ENCODE measurements at places on chromosomes 3 and 15. TPM values are rescaled to one million over a fixed set of nuclear protein-coding genes. Genes with fewer than 3 reads are reported as not detected.

The NRROS gene
- total RNA-seq: 1.6 TPM

The SH2D7 gene
- total RNA-seq: not detected

The TRIM59 gene
- total RNA-seq: 3.2 TPM

The CYP8B1 gene
- total RNA-seq: not detected

The WDR93 gene
- total RNA-seq: 0.06 TPM

The PLA2G4F gene
- total RNA-seq: 0.78 TPM

The GOLGA8J gene
- total RNA-seq: not detected

The ACOX2 gene
- 27.3 TPM for total RNA-seq

DNA sequence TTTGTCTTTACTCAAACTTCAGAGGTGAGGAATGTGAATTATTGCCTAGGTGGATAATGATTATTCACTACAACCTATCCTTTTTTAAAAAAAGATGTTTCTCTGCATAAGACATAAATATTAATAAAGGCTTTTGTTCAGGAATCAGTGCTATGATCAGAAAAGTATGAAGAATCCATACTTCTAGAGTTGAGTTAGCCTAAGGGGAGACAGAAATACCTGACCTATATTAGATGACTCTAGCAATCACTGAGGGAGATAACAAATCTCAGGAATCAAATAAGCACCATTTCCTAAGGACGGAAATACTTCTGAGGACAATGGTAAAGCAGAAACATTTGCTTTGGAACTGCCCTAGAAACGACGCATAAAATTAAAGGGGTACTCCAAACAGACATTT, 763.8 kb downstream of the GBE1 start:
- H3K4me1 ChIP-seq: no peaks in the 10 kb centered on the region
- no peak overlapping the region for H3K4me3 ChIP-seq
- H3K27me3 ChIP-seq: no peaks in the 10 kb centered on the region
- no peak overlapping the region for H3K27ac ChIP-seq
- no peak for DNase-seq
- no peaks in the 10 kb centered on the region for H3K36me3 ChIP-seq

DNA sequence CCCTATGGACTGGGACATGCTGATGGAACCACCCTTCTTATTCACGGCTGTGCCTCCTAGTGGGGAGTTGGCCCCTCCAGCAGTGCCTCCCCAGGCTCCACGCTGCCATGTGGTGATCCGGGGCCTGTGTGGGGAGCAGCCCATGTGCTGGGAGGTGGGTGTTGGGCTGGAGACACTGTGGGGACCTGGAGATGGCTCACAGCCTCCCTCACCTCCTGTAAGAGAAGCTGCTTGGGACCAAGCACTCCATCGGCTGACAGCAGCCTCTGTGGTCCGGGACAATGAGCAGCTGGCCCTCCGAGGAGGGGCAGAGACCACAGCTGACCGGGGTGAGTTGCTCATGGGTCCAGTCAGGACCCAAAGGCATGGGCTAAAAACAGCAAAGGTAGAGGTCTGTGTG, 9.1 kb downstream of the ALG3 start:
- no peak for DNase-seq
- peaks cover 41% of the 10 kb centered on the region for H3K27me3 ChIP-seq
- H3K27ac ChIP-seq: no peak overlapping the region
- H3K4me3 ChIP-seq: no peak overlapping the region
- H3K36me3 ChIP-seq: peaks cover 6% of the 10 kb centered on the region

DNA sequence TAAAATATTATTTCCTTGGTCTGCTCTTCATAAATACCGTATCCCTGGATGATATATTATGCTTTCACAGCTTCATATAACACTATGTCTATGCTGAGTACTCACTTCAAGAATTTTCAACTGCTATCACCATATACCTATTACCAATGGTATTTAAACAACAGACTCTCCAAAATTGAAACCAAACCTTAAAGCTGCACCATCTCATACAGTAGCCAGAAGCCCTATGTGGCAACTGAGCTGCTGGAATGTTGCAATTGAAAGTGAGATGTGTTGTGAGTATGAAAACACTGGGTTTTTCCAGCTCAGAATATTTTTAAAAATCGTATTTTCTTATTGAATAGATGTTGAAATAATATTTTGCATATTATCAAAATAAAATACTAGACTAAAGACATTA, 130.1 kb upstream of the GOLGA6L6 start:
- H3K36me3 ChIP-seq: no peaks in the 10 kb centered on the region
- H3K27me3 ChIP-seq: no peaks in the 10 kb centered on the region
- no peak overlapping the region for H3K4me3 ChIP-seq
- DNase-seq: no peak
- H3K4me1 ChIP-seq: no peaks in the 10 kb centered on the region

DNA sequence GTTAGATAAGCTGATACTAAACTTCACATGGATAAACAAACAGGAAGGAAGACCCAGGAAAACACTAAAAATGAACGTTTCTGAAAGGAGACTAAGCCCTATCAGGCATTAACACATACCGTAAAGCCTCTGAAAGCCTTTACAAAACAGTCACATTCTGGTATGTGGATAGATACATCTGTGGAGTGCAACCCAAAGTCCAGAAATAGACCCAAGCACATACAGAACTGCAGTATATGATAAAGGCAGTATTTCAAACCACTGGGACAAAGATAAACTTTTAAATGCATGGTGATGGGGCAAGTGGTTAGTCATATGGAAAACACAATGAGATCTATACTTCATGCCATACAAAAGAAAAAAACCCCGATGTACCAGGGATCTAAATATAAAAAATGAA, 26.0 kb downstream of the DCBLD2 start:
- H3K27me3 ChIP-seq: no peaks in the 10 kb centered on the region
- peaks cover 9% of the 10 kb centered on the region for H3K4me1 ChIP-seq
- peak; percentile 44 for DNase-seq
- H3K4me3 ChIP-seq: no peak overlapping the region

- no peaks in the 10 kb centered on the region for H3K4me1 ChIP-seq
- H3K27ac ChIP-seq: no peak overlapping the region
- H3K36me3 ChIP-seq: no peaks in the 10 kb centered on the region
- H3K27me3 ChIP-seq: no peaks in the 10 kb centered on the region
Observed at GRCh38 chr3:4387210-4388204, 79.6 kb downstream of the SUMF1 start.

DNA sequence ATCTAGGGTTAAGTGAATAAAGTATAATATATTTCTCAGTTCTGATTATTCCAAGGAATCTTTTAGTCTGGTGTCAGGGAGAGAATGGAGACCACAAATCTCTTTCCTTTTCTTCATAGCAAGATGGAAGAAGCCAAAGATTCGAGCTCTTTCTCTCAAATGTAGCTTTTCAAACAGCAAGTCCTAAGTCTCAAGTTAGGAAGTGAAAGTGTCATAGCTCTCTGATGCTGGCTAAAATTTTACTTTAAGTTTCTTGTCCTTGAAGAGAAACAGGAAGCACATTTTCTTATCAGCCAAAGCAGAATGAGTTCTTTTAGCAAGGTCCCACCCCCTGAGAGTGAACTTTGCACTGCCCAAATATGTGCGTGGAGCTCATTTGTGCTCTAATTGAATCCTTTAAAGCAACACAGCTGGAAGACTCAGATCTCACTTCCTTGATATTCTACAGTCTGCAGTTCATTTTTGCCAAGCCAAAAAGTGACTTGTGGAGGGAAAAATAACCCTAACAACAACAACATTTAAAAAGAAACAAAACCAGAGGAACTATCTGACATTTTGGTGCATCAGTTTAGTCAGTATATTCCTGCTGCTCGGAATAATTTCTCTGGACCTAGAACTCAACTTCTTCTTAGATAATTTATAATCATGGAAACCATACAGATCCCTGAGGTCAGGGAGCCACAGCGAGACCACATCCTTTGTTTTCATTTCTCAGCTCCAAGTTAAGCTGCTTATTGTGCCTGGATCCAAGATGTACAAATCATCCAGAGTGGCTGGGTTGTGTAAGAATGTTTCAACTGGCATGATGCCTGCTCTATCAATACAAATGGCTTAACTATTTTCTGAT, 238.7 kb upstream of the P2RY1 start:
- no peaks in the 10 kb centered on the region for H3K27me3 ChIP-seq
- H3K36me3 ChIP-seq: no peaks in the 10 kb centered on the region
- H3K27ac ChIP-seq: no peak overlapping the region
- H3K4me1 ChIP-seq: no peaks in the 10 kb centered on the region

GRCh38 chr15:94582368-94582767, 351.0 kb downstream of the MCTP2 start:
- no peak overlapping the region for H3K4me3 ChIP-seq
- H3K27me3 ChIP-seq: no peaks in the 10 kb centered on the region
- peak; percentile 52 for DNase-seq
- no peak overlapping the region for H3K27ac ChIP-seq
- H3K36me3 ChIP-seq: no peaks in the 10 kb centered on the region
- H3K4me1 ChIP-seq: no peaks in the 10 kb centered on the region

DNA sequence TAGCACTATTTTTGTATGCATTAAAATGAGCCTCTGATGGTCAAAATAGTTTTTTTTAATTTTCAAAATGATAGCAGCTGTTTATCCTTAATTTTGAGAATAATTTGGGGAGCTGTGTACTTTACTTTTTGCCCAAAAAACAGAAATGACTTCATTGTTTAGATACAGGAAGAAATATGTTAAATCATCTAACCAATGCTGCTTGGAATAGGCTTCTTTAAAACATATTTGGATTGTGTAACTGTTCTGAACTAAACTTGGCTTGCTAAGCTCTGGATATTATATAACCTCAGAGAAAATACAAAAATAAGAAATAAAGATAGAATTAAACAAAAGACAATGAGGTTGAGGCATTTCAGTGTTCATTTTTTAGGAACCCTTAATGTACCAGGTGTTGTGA, 119.3 kb downstream of the SERPINI1 start:
- no peak for DNase-seq
- no peaks in the 10 kb centered on the region for H3K36me3 ChIP-seq
- H3K27ac ChIP-seq: no peak overlapping the region
- no peaks in the 10 kb centered on the region for H3K27me3 ChIP-seq
- H3K4me3 ChIP-seq: no peak overlapping the region

- H3K36me3 ChIP-seq: no peaks in the 10 kb centered on the region
- DNase-seq: peak; percentile 44
- peak overlapping the region; percentile 26 for H3K4me3 ChIP-seq
- peaks cover 82% of the 10 kb centered on the region for H3K27me3 ChIP-seq
- H3K4me1 ChIP-seq: peaks cover 4% of the 10 kb centered on the region
Observed at GRCh38 chr3:184259878-184260723, 1.3 kb downstream of the CAMK2N2 start.

GRCh38 chr15:85477730-85478129, 97.3 kb downstream of the AKAP13 start:
- no peak overlapping the region for H3K27ac ChIP-seq
- DNase-seq: peak; percentile 57
- no peaks in the 10 kb centered on the region for H3K27me3 ChIP-seq
- H3K36me3 ChIP-seq: no peaks in the 10 kb centered on the region
- no peak overlapping the region for H3K4me3 ChIP-seq
- H3K4me1 ChIP-seq: peaks cover 30% of the 10 kb centered on the region

- peaks cover 33% of the 10 kb centered on the region for H3K27me3 ChIP-seq
- H3K36me3 ChIP-seq: no peaks in the 10 kb centered on the region
- DNase-seq: no peak
- H3K4me3 ChIP-seq: no peak overlapping the region
- H3K4me1 ChIP-seq: peaks cover 10% of the 10 kb centered on the region
- H3K27ac ChIP-seq: no peak overlapping the region
Observed at GRCh38 chr15:41885321-41885720, 8.5 kb downstream of the SPTBN5 start.

DNA sequence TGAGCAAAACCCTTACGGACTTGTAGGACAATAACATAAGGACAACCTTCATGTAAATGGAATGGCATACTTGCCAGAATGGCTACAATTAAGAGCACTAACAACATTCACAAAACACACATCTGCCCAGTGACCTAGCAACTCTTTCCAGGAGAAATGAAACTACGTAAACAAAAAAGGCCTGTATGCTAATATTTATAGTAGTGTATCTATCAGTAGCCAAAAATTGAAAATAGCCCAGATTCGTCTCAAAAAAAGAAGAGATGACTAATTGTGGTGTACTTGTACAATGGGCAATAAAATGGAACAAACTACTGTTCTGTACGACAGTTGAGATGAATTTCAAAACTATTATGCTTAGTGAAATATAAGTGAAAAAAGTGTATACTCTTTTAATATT, 38.4 kb downstream of the CMC1 start:
- DNase-seq: no peak
- H3K27ac ChIP-seq: no peak overlapping the region
- H3K27me3 ChIP-seq: no peaks in the 10 kb centered on the region
- no peaks in the 10 kb centered on the region for H3K4me1 ChIP-seq
- H3K36me3 ChIP-seq: no peaks in the 10 kb centered on the region

- H3K36me3 ChIP-seq: no peaks in the 10 kb centered on the region
- peaks cover 4% of the 10 kb centered on the region for H3K4me1 ChIP-seq
- DNase-seq: peak; percentile 76
- no peaks in the 10 kb centered on the region for H3K27me3 ChIP-seq
- H3K4me3 ChIP-seq: no peak overlapping the region
- H3K27ac ChIP-seq: no peak overlapping the region
Observed at GRCh38 chr3:31768479-31769125, 212.5 kb downstream of the OSBPL10 start.

DNA sequence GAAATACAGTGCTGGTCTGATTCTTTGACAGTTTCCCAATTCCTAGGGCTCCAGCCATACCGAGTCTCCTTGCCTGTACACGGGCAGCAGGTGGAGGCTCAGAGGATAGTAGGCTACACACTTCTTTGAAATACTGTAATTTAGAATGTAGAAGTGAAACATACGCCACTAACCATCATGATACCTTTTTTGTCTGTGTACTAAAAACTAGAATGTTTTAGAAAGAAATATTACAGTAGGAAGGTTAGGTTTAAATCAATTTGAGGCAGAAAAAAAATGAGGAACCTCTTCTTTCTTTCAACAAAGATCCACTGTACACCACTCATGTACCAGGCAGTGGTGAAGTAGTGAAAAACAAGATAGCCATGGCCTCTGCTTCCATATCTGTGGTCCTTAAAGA, 354.7 kb downstream of the MCTP2 start:
- DNase-seq: no peak
- H3K27me3 ChIP-seq: no peaks in the 10 kb centered on the region
- H3K36me3 ChIP-seq: no peaks in the 10 kb centered on the region
- no peaks in the 10 kb centered on the region for H3K4me1 ChIP-seq
- H3K27ac ChIP-seq: no peak overlapping the region

DNA sequence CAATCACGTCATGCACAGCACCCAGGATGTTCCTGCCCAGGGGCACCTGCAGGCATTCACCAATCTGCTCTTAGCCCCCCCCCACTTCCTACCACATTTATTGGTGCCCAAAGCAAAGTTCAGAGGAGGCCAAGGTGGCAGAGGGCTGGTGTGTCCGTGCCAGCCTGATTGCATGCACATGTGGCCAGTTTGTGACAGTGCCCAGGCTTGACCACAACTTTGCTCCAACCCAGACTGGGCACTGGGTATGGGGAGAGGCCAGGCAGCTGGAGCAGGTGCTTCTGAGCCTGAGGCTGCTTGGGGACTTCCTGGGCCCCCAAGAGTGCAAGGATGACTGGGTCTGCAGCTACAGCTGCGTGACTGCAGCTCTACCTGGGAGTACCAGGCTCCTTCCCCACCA, 192.3 kb upstream of the BCHE start:
- no peaks in the 10 kb centered on the region for H3K27me3 ChIP-seq
- no peaks in the 10 kb centered on the region for H3K4me1 ChIP-seq
- H3K4me3 ChIP-seq: no peak overlapping the region
- H3K27ac ChIP-seq: no peak overlapping the region

- H3K27ac ChIP-seq: no peak overlapping the region
- no peak for DNase-seq
- H3K4me1 ChIP-seq: no peaks in the 10 kb centered on the region
- H3K36me3 ChIP-seq: no peaks in the 10 kb centered on the region
- no peak overlapping the region for H3K4me3 ChIP-seq
Observed at GRCh38 chr15:43118286-43118685, 12.4 kb upstream of the UBR1 start.

- no peaks in the 10 kb centered on the region for H3K36me3 ChIP-seq
- no peaks in the 10 kb centered on the region for H3K27me3 ChIP-seq
- H3K27ac ChIP-seq: no peak overlapping the region
- H3K4me3 ChIP-seq: no peak overlapping the region
- H3K4me1 ChIP-seq: no peaks in the 10 kb centered on the region
Observed at GRCh38 chr3:100089812-100090668, 24.3 kb downstream of the FILIP1L start.
